ENCODE measurements at places on chromosomes 7 and 10.

DNA sequence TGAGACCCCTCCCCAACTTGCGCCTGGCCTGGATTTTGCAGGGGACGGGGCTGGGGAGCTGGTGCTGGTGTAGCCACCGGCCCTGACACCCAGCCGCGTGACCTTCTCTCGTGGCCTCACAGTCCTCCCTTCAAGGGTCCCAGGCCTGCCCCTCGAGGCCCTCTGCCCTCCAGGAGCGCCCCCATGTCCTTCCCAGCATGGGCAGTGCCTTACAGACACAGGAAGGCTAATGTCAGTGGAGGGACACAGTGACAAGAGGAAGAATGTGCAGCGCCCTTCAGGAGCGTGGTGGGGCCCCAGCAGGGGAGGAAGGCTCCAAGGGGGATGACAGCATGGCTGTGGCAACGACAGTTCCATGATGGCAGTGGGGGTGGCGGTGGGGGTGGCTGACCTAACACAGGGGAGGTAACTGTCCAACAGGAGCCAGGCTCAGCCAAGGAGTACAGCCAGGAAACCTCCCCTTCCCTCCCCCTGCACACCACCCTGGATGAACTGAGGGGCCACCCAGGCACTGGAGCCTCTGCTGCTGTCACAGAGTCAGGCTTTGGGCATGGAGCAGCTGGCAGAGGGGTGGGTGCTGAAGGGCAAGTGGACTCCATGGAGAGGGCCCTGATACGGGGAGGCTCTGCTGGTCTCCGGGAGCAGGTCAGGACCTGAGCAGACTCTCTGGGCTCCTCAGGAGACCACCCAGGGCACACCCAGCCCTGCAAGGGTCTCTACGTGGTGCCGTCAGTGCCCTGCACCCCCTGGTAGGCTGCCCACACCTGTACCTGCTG lies 76.0 kb upstream of the RET start:
- DNase-seq = no peak

GRCh38 chr7:164882-165660 lies 27.3 kb upstream of the FAM20C start:
- DNase-seq = no peak

- no peak for DNase-seq
Measured at GRCh38 chr10:45451407-45451806, 77.4 kb downstream of the ALOX5 start.

- DNase-seq = no peak
Measured at GRCh38 chr7:152899548-152900109, 140.1 kb downstream of the ACTR3B start.

DNA sequence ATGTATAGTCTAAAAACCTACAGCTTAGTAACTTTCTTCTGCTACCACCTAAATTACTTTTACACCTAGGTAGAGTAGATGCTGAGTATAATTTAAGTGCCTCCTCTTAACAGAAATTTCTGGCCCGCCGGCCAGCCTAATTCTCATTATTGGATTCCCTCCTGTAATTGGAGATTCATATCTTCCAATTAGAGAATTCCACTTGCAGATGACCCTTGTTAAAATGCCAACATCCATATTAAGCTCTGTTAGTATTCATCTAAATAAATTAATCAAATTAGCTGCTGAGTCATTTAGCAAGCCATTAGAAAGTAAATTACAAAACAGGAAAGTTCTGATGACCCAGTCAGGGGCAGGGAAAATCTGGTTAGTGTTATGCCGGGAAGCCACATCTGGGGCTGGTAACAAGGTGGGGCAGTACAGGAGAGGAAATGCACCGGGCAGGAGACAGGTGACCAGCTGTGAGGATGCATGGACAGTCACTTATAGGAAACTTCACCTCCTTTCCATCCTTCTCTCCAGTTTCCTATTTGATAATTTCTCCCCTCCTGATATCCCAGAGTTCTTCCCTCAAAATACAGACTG lies 82.8 kb downstream of the ORC5 start:
- no peak for DNase-seq

DNA sequence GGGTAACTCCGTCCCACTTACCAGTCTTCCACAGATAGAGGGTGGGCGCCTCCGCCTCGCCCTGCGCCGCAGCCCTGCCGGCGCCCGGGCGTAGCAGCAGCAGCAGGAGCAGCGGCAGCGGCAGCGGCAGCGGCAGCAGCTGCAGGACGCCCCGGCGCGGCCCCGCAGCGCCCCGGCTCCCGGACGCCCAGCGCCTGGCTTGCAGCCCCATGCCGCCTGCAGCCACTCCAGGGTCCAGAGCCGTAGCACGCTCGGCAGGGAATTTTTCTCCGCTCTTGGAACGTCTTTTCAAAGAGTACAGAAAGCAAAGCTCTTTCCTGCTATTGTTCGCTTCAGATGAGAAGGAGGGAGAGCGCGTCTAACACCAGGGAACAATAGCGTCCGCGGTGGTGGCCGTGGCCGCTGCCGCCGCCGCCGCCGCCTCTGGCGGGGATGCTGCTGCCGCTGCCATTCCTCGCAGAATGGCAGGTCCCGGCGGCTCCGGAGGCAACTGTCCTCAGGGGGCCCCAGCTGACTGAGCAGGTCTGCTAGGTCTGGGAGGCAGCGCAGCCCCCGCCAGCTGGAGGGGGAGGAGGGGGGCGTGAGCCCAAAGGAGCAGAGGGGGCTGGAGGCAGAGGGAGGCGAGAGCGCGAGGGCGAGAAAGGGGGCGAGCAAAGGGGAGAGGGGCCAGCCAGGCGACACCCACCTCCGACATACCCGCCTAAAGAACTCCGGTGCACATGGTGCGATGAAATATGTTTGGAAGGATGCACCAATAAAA lies at the start of gene THSD7A:
TSS of gene THSD7A (minus strand) at position 463 of the 760 bp plus-strand sequence. CDS start at position 211, 252 bp downstream.
- peak; percentile 73 for DNase-seq

DNA sequence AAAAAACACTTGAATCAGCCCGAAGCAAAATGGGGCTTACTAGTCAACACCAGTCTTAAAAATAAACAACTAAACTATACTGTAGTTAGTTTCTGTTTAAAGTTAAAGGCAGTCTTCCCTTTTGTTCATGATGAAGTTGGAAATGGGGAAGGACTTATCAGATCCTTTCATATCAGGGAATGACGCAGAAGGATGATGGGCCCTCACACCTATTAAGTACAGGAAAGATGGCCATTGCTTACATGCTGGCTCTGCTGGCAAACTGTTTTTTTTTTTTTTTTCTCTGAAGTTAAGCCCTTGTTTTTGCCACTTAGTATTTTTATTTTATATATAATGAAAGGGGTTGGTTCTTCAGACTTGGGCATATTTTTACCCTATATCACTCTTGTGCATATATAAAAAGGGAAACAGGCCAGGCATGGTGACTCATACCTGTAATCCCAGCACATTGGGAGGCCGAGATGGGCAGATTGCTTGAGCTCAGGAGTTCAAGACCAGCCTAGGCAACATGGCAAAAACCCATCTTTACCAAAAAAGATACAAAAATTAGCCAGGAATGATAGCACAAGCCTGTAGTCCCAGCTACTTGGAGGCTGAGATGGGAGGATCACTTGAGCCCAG lies 16.6 kb upstream of the NRBF2 start:
- no peak for DNase-seq

GRCh38 chr7:73434701-73435069 lies 1.1 kb downstream of the FZD9 start:
- DNase-seq = no peak

DNA sequence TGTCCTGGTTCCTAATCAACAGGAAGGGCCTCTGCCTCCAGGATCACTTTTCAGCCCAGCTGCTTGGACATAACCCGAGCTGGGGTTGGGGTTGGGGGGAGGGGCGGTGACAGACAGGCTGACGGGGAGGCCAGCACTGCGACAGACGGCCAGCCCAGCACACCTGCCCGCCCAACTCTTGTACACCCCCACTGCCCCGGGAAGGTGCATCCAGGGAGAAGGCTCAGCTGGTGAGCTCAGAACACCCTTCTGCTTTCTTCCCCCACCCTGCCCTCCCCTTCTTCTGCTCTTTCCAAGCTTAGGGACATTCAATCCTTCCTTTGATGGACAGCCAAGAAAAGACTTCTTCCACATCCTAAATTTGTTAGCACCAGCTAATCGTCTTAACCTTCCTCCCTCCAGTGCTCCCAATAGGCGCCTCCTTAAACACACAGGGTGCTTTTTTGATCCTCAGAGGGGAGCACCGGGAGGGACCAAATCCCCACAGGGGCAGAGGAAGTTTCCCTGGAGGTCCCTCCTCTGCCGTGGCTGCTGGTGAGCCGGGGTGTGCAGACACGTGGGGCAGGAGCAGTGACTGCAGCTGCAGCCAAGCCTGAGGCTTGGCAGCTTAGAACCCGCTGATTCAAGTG lies 44.7 kb downstream of the COL13A1 start:
- DNase-seq = no peak

DNA sequence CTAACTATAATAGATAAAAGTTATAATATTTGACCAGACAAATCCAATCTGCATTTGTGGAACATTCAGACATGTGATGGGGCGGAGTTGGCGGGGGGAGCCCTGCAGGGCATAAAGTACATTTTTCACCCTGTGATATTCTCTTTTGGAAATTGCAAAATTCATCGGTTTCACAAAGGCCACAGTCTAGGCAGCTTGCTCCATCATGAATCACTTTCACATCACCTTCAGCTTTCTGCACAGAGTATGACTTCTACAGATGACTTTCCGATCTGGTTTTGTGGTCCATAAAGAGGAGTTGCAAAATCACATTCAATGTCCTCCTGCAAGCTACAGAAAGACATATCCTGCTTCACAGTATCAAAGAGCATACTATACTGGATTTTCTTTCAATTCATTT lies 51.4 kb upstream of the APBB1IP start:
- no peak for DNase-seq

DNA sequence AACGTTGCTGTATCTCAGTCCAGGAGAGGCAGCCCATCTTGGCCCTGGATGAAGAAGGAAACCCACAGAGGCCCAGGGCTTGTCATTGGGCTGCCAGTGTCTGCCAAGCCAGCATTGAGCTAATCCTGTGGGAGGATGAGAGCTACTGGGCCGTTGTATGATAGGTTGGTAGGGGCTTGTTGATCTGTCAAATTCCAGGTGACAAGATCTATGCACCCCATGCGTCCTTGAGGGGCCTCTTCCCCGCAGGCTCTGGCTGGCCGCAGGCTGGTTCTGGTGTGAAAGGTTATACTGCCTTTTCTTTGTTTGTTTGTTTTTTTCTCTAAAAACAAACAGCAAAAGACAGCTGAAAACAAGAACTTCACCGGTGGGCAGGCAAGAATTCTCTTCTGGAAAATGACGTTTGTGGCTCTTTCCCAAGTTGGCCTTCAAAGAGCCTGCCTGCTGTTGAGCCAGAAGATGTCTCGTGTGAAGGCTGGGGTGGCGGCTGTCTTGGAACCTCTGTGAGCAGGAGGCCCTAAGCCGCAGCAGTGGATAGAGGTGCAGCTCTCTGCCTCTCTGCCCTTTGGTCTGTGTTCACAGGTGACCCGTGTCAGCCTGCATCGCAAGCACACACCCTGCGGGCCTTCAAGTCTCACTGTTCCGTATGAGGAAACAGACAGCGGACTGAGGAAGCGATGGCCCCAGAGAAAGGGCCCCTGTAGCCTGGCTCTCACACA lies 23.3 kb downstream of the CYP17A1 start:
- no peak for DNase-seq

- no peak for DNase-seq
Measured at GRCh38 chr10:130954326-130954905, 357.1 kb downstream of the TCERG1L start.

DNA sequence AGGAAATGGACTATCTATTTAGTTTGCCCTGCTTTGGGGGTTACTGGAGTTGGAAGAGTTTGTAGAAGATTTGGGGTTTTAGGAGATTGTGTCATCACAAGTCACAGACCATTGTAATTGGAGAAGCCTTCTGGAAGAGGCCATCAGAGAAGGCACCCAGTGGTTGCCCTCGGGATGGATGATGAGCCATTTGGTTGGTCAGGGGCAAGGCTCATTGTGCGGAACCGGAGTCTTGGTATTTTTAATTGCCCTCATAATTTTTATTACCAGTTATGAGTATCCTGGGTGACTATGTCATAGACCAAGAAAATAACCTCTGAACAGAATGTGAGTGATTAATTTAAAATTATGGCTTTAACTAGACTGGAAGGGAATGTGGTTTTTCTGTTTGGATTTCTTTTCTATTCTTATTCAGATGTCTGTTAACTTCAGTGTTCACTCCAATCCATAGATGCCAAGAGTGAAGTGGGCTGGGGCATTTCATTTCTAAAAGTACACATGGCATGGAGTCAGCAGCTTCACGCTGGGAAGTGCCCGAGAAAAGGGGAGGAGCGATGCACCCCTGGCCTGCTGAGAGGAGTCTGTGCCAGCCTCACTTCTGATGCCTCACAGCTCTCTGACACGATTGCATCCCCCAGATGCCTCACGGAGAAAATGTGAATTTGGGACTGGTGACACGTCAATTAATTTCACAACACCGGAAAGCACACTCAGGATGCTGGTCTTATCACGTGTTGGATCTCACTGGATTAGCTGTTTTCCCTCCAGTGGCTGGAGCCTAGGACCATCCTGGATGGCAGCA lies 225.6 kb upstream of the IGFBP3 start:
- peak; percentile 97 for DNase-seq

DNA sequence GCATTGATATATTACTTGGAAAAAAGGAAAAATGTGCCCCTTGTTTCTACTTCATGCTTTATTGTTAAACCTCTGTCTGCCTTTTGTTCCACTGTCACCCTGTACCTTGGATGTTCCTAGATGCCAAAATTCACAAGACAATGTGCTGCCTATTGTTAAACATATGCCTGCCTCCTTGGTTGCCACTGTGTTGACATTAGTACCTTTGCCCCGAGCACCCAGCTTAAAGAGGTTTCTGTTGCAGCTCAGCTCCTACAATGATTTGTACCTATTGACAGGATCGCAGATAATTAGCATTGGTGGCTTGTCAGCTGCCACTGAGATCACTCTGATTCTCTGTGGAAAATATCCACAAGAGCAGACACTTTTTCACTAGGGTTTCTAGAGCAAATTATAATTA lies 188.0 kb downstream of the KCND2 start:
- no peak for DNase-seq

DNA sequence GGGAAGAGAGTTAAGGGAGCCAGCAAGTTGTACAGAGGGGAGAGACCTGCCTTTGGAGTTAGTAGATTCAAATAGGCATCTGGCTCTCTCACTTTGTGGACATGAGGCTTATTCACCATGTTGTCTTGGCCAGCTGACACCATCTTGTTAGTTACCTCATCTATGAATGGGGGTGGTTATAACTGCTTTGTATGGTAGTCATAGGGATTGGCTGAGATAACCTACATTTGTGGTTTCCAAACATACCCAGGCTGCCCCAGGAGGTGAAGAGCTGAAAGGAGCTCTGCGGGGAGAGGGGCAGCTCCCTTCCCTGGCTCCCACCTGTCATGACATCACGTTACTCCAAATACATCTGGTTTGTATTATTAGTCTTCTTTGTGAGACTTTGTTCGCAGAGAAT lies 393.3 kb upstream of the AUTS2 start:
- DNase-seq = no peak

GRCh38 chr10:106106114-106106513 lies 1058.4 kb downstream of the SORCS1 start:
- DNase-seq = no peak

GRCh38 chr7:49669285-49669684 lies 104.2 kb upstream of the VWC2 start:
- DNase-seq = no peak

DNA sequence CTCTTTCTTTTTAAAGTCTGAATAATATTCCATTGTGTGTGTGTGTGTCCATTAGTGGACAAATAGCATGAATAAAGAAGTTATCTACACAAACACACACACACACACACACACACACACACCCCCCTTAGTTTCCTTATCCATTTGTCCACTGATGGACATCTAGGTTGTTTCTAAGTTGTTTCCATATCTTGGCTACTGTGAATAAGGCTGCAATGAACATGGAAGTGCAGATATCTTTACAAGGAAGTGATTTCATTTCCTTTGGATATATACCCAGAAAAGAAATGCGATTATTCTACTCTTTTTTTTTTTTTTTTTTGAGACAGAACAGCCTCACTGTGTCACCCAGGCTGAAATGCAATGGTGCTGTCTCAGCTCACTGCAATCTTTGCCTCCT lies 113.5 kb downstream of the MBL2 start:
- DNase-seq = no peak

Data from ELR (cell line).